ENCODE measurements at places on chromosomes 12 and 14. TPM values are rescaled to one million over a fixed set of nuclear protein-coding genes. Genes with fewer than 3 reads are reported as not detected.

The SETD1B gene
- total RNA-seq, result 151 TPM

The ITGA5 gene
- total RNA-seq, result 159 TPM

The GMFB gene
- total RNA-seq, result 39.5 TPM

The ENDOU gene
- not detected for total RNA-seq

The COPS7A gene
- 9.4 TPM for total RNA-seq

The NT5DC3 gene
- total RNA-seq, result 3.5 TPM

The FOXG1 gene
- total RNA-seq, result not detected

The JAG2 gene
- 0.66 TPM for total RNA-seq

The TRMT61A gene
- 9.2 TPM for total RNA-seq

The CD69 gene
- 631 TPM for total RNA-seq

The FLVCR2 gene
- 2.3 TPM for total RNA-seq

The SRSF5 gene
- 1,437 TPM for total RNA-seq

The INHBC gene
- 0.33 TPM for total RNA-seq

Data from CD4-positive, alpha-beta T cell (primary cell).